Activated naive CD8-positive, alpha-beta T cell treated with anti-CD3 and anti-CD28 coated beads, Interleukin-2, amount 50 U/mL, for 24 hours (primary cell): ENCODE measurements at places on chromosomes 1 and 21.

- no peak for DNase-seq
Observed at GRCh38 chr1:8013399-8013798, 12.7 kb downstream of the ERRFI1 start.

GRCh38 chr1:205976708-205977401, 26.3 kb downstream of the RAB7B start:
- no peak for DNase-seq

GRCh38 chr1:10630661-10631120, 155.9 kb downstream of the PEX14 start:
- no peak for DNase-seq

- no peak for DNase-seq
Observed at GRCh38 chr1:156413391-156414246, 44.6 kb downstream of the RHBG start.

- no peak for DNase-seq
Observed at GRCh38 chr1:115423776-115424175, 85.7 kb upstream of the NGF start.

- DNase-seq: no peak
Observed at GRCh38 chr1:212971312-212971711, 21.0 kb downstream of the VASH2 start.

- peak; percentile 10 for DNase-seq
Observed at GRCh38 chr1:114345930-114346479, 165.0 kb downstream of the TRIM33 start.

GRCh38 chr1:30990591-30990990, 74.9 kb downstream of the PUM1 start:
- DNase-seq: no peak

GRCh38 chr1:156945881-156946661, 25.6 kb downstream of the LRRC71 start:
- DNase-seq: no peak

- DNase-seq: peak; percentile 50
Observed at GRCh38 chr1:235077571-235078479, 50.8 kb downstream of the TOMM20 start.

GRCh38 chr1:183932412-183932811, 105.1 kb downstream of the COLGALT2 start:
- no peak for DNase-seq

DNA sequence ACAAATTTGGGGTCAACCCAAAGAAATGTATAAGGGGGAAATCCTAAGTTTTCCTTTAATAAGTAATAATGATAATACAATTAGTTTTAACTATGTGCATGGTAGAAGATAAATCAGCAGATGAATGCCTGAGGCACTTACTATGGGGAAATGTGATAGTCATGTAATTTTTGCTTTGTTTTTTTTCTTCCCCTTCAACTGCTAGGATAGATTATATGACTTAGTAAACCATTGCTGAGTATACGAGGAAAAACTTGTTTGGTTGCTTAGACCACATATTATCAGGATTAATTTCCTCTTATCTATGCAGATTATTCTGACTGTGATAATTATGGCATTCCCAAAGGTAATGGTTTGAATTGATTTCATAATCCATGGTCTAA, 181.1 kb downstream of the TGFB2 start:
- DNase-seq: no peak

GRCh38 chr1:18603212-18603852, 27.3 kb upstream of the PAX7 start:
- DNase-seq: no peak

- no peak for DNase-seq
Observed at GRCh38 chr1:233031521-233031920, 81.1 kb downstream of the NTPCR start.

GRCh38 chr1:153447498-153448170, 12.8 kb downstream of the S100A7 start:
- DNase-seq: no peak

DNA sequence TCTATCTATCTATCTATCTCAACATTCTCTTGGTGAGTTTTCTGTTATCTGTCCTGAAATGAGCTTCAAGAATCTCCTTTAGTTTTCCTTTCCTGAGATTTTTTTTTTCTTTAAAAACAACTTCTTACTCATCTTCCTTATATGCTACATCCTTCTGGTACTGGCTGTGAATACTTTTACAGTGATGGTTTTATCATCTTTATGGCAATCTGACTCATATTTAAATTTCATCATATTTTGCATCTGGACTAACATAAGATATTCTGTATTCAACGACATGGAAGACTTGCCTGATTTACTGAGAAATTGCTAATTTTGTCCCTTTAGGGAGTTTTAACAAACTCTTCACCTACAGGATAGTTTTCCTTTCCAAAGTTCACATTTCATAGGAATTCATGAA, 33.0 kb downstream of the PDE4B start:
- no peak for DNase-seq

GRCh38 chr21:31945546-31945945, 72.7 kb downstream of the HUNK start:
- no peak for DNase-seq

- no peak for DNase-seq
Observed at GRCh38 chr1:53636621-53637171, 102.3 kb downstream of the GLIS1 start.

DNA sequence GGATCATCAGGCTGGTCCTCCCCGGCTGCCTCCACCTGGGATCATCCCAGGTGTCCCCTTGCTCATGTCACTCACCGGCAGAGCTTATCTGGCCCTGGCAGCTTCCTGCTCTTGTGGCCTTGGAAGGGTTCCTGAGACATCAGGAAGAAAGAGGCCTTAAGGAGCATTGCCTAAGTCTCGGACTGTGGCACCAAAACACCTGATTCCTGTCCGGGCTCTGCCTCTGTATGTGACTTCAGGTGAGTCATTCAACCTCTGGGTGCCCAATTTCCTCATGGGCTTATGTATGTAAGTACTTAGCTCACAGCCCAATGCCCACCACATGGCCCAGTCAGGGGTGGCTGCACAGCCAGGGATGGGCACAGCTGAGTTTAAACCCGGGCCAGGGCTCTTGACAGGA, 255.9 kb upstream of the VAMP3 start:
- no peak for DNase-seq

GRCh38 chr21:37374027-37374426, 7.5 kb downstream of the DYRK1A start:
- no peak for DNase-seq

- no peak for DNase-seq
Observed at GRCh38 chr1:42463921-42464320, 835 bp downstream of the CCDC30 start.

DNA sequence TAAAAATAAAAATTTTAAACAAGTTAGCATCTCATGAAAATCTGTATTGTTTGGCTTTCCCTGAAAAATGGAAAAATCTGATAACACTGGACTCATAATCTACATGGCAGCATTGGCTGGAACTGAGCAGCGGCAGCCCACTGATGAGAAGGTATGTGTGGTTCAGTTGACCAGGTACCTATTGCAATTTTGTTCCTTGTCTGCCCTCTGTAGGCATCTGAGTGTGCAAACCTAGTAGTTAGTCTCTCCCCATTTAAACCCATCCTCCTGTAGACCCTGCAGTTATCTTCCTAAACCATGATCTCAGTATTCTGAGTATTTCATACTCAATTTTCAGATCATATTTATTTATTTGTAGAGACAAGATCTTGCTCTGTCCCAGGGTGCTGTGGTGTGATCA, 59.4 kb upstream of the SERBP1 start:
- DNase-seq: no peak

GRCh38 chr1:31412732-31413404, at the start of gene SERINC2:
TSS of gene SERINC2 (plus strand) at chr1:31413213. CDS start at chr1:31413266, 53 bp downstream.
- DNase-seq: peak; percentile 7

GRCh38 chr1:60558236-60558635, 484.7 kb upstream of the C1orf87 start:
- no peak for DNase-seq

GRCh38 chr1:205604825-205605505, 26.8 kb downstream of the ELK4 start:
- DNase-seq: no peak

DNA sequence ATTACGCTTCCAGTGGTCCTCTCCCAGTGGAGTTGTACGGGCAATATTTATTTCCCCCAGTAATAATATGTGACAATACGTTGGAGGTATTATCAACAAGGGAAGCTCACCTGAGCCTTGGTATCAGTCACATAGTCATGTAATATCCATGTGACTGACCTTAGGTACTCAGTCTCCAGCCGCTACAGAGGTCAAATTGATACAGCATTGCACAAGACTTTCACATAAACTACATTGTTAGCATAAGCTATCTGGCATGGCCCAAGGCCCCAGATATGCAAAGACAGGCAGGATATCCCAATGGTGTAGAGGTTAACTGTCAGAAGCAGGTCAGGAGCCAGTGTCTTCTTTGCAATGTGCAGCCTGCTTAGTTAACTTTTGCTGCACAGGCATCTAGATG, 15.3 kb upstream of the CHIT1 start:
- DNase-seq: no peak

DNA sequence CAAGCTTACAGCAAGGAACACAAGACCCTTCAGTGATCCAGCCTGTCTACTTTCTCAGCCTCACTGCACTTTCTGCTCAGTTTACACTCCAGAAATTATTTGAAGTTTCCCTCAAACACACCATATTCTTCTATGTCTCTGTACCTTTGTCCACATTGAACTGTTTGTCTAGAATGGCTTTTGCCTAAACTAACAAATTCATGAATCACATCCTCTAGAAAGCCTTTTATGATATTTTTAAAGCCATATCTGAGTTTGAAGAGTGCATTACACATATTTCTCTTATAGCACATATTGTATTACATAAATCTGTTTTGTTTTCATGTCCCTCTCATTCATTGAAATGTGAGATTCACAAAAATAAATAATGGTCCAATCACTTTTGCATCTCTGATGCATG, 446.0 kb upstream of the ZRANB2 start:
- DNase-seq: no peak

- no peak for DNase-seq
Observed at GRCh38 chr1:224683936-224684335, 67.8 kb downstream of the CNIH3 start.

- no peak for DNase-seq
Observed at GRCh38 chr1:177010211-177010825, 154.2 kb downstream of the ASTN1 start.
